ENCODE measurements at places on chromosomes 16 and 17.

DNA sequence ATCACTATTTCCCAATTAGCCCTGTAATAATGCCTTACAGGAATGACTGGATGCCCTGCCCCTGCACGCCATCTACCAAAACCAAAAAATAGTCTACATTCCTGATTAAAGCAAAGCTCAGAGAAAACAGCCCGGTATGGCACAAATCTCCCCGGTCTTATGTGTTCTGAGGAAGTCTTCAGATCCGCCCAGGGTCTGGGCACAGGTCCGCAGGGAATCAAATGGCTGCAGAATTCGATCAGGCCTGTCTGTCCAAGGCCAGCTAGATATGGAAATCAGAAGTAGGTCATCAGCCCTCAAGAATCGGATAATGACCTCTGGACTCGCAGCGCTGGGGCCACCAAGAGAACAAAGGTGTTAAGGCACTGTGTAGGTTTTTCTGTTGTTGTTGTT, 171.0 kb downstream of the ZFHX3 start:
- no peak for DNase-seq

DNA sequence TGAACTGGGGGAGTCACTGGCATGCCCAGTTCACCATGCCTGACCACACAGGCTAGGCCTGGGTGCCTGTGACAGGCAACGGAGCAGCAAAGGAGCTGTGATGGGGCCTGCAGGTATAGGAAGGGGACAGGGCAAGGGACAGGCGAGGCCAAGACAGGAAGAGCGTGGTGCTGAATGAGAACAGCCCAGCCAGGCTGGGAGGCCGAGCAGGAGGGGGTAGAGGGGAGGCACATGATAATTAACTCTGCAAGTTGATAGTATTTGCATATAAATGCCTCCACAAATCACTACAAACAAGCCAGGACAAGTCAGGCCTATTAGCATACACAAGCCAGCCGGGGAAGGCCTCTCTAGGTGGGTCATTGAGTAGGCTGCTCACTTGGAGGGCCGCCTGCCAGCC, 7.8 kb downstream of the ZFHX3 start:
- DNase-seq: no peak

- no peak for DNase-seq
Observed at GRCh38 chr17:3798273-3799180, 2.5 kb downstream of the ITGAE start.

DNA sequence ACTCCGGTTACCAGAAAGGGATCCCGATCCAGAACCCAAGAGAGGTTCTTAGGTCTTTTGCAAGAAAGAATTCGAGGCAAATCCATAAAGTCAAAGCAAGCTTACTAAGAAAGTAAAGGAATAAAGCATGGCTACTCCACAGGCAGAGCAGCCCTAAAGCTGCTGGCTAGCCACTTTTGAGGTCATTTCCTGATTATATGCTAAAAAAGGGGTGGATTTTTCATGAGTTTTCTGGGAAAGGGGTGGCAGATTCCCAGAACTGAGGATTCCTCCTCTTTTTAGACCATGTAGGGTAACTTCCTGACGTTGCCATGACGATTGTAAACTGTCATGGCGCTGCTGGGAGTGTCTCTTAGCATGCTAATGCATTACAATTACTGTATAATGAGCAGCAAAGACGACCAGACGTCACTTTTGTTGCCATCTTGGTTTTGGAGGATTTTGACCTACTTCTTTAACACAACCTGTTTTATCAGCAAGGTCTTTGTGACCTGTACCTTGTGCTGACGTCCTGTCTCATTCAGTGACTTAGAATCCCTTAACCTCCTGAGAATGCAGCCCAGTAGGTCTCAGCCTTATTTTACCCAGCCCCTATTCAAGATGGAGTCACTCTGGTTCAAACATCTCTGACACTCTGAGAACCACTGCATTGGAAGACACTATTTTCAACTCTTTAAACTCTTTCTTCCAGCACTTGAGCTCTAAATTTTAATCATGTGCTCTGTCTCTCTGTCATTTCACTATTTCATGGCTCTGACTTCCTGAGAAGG, 203.6 kb upstream of the CACNG3 start:
- DNase-seq: no peak

DNA sequence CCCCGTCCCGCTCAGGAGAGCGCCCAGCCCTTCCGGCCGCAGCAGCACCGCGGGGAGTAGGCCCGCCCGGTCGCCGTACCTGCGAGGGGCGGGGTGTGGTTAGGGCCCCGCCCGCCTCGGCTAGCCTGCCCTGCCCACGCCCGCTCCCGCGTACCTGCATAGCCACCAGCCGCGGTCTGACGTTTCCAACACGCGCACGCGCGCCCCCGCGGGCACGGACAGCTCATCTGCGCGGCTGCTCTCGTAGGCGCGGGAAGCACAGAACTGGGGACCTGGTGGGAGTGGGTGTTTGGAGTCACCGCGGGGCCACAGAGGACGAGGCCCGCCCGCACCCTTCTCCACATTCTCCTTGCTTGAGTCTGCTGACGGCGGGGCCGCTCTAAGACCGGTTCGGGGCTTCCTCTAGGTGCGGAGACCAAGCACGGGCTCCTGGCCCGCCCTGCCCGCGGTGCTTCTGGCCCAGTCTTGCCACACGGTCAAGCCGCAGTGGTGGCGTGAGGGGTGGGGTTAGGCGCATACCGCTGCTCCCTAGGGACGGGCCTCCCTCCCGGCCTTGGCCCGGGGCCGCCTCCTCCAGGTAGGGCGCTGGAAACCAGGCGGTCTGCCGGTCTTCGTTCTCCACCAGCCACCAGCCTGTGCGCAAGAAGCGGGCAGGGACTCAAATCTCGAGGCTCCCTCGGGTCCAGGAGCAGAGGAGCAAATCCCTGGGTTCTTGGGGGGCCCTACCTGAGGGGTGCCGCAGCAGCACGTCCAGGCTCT, 1.8 kb downstream of the NOXO1 start:
- DNase-seq: no peak

DNA sequence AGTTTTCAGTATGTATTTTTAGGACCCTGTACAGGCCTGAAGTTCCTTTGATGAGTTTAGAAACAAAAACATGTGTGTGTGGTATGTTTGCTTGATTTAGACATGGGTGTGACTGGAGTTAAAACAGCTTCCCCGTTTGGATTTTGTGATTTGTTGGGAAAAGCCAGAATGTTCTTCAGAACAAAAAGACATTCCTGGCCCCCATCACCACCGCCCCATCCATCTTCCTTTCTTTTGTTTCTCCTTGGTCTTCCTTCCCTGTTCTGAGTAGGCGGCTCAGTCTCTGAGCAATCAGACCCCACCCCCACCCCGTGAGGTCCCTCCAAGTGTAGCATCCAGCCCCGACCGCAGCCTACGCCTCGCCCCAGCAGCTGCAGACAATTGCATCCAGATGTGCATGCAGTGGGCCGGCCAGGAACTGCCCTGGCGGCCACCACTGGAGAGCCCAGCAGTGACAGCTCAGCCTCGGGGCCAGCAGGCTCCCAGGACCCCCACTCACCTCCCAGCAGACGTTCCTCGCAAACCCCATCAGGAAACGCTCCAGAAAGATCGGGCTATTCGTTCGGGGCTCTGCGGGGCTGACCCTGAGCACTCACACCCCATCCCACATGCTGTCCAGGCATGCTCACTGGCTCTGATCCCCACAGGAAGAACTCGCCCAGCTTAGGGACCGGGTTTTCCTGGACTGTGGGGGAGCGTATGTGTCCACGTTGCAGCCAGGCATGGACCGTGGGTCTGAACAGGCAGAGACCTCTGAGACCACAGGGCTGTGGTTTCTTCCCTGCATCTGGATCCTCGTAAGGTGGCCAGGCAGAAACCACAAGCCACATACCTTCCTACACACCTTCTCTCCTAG, 99.8 kb upstream of the CDH5 start:
- DNase-seq: peak; percentile 75

GRCh38 chr17:36825951-36826350, 111.3 kb upstream of the LHX1 start:
- no peak for DNase-seq

DNA sequence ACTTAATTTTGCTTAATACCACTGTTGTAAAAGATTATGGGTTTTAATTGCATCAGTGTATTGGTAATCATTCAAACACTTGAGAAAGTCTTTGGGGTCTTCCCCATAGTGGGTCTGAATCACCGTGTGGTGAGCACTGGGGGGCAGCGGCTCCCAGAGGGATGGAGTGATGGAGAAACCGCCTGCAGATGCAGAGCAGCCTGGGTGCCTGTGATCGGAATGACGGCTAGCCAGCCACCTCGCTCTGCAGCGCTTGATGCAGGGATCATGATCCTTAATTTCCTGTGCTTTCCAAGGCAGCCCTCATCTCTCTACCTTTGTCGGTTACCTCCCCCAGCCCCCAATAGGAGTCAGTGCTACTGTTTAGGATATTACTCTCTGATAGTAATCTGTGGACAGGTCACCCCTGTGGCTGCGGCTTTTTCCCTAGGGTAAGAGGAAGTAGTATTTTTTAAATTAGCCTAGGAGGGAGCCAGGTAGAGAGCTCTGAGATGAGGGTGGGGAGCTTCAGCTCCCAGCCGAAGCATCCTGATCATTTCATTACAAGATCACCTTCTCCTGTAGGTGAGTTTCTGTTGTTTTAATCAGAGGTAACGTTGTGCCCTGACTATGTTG, 135.6 kb downstream of the MSI2 start:
- DNase-seq: no peak

DNA sequence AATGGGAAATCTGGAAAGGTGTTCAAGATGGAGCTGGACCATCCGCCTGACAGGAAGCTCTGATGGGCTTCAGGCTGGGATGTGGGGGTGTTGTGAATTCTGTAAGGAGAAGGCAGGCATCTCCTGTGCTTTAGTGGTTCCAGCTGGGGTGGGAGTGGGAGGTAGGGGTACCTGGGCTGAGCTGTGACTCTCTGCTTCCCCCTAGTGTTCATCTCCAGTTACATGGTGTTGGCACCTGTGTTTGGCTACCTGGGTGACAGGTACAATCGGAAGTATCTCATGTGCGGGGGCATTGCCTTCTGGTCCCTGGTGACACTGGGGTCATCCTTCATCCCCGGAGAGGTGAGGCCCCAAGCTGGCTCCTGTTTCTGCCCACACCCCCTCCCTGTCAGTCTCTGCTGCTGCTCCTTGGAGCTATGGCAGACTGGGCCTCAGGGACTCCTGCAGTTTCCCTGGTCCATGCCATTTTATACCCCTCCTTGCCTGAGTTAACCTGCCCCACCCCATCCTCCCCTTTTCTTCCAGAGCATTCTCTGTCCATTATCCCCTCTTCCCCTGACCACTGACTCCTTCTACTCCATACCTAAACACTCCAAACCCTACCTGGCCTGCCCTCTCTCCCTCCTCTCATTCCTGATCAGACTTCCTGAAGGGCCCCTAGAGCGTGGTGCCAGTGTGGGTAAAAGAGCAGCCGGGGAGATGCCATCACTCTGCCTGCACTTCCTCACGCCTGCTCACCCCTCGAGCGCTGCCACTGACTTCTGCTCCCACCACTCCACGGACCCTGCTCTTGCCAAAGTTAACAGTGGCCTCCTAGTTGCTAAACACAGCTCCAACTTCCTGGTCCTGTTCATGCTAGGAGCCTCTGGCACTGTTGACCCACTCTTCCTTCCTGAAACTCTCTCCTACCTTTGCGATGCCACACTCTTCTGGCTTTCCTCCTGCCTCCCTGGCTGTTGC, 3.4 kb downstream of the SPNS1 start:
- DNase-seq: no peak

- DNase-seq: no peak
Observed at GRCh38 chr16:86597880-86598606, 19.7 kb downstream of the FOXL1 start.

- peak; percentile 45 for DNase-seq
Observed at GRCh38 chr16:15427648-15428239, 6.6 kb upstream of the BMERB1 start.

DNA sequence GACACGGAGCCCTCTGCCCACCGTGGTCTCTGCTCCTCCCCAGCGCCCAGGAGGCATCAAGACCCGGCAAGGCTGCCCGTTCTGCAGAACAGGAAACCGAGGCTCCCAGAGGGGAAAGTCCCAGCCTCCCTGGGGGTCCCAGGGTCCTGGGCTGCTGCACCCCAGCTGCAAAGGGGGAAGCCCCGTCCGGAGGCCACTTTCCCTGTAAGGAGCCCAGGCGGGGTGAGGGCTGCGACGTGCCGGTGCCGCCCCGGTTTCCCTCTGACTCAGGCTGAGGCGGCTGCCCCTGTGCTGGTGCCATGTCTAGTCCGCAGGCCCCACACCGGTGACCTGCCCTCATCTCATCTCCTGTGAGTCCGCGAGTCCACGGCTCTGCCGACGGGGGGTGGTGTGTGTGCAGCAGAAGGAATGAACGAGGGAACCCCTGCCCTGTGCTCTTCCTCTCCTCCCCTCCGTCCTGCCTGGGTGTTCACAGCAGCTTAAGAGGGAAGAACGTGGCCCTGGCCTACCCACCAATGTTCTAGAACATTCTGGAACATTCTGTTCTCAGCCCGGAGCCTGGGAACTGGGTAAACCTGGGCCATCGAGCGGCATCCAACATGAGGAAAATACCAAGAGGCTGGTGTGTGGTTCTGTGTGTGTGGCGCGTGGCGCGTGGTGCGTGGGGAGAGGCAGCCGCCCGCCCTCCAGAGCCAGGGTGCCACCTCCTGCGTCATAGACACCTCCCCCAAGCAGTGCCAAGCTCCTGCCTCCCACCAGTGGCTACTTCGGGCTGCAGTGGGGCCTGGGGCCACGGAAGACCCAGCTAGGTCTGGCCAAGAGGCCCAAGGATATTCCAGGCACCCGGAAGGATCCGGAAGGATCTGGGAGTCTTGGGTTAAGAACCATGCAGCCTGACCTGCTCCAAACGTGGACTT, 7.0 kb upstream of the CBFA2T3 start:
- DNase-seq: no peak

- peak; percentile 26 for DNase-seq
Observed at GRCh38 chr17:16820161-16820877, 130.3 kb downstream of the CCDC144A start.

- DNase-seq: no peak
Observed at GRCh38 chr17:59328601-59329000, 2.9 kb upstream of the YPEL2 start.

- DNase-seq: no peak
Observed at GRCh38 chr17:58535431-58535830, 21.0 kb upstream of the MTMR4 start.

GRCh38 chr17:62178579-62178978, 113.5 kb upstream of the MED13 start:
- no peak for DNase-seq

DNA sequence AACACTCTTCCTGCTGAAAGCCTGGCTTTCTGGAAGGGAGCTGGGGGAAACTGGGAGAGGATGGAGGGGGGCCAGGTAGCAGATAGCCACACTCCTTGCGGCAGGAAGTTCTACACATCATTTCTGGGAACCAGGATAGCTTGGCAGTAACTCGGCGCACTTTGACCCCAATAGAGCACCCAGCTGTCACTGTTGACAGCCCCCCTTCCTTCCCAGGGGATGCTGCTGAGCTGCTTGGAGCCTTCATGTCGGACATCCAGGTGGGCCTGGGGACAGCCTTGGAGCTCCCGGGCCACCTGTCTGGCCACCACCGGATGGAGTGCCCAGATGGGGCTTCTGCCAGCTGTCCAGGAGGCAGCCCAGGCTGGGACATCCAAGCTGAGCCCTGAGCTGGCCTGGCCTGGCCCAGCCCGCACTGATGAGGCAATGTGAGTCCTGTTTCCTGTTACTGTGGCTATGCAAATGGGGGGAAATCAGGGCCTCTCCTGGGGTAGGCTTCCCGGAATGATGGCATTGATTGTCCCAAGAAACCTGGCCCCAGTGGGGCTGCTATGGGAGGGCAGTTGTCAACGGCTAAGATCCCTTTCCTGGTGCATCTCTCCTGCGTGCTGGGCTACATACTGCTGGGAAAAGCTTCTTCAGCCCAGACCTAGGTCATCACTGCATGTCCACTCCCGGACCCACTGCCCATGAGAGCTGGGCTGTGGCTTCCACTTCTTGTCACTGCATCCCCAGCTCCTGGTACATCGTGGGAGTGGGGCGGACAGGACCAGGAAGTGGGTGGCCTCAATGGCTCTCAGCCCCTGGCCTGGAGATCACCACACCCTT, 50.0 kb downstream of the SOCS1 start:
- DNase-seq: no peak

- no peak for DNase-seq
Observed at GRCh38 chr17:27386206-27387075, 69.8 kb upstream of the KSR1 start.
